ENCODE measurements at places on chromosomes 7 and 10.

DNA sequence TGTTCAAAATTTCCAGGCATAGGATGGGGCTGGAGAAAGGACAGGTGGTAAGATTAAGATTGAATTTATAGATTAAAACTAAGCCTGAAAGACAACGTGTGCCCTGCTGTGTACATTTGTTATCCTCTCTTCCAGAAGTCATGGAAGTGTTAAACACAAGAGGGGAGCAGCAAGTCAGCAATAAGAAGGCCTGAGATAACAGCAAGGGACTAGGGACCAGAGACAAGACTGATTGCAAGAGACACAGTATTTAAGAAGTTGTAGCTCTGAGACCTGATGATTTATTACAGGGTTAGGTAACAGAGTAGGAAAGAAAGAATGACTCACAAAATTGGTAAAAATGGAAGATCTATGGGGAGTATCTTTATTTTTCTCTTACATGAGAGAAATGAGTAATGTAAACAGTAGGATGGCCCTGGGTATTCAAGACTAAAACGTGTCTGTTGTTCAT lies 55.7 kb upstream of the COL1A2 start:
- no peak for DNase-seq

GRCh38 chr7:3069771-3070449 lies 26.2 kb upstream of the CARD11 start:
- DNase-seq, result no peak

- no peak for DNase-seq
These were observed 674.4 kb downstream of the TYW1 start for GRCh38 chr7:67671006-67671548.

GRCh38 chr7:73719806-73720169 lies 319 bp upstream of the STX1A start:
- DNase-seq, result no peak

DNA sequence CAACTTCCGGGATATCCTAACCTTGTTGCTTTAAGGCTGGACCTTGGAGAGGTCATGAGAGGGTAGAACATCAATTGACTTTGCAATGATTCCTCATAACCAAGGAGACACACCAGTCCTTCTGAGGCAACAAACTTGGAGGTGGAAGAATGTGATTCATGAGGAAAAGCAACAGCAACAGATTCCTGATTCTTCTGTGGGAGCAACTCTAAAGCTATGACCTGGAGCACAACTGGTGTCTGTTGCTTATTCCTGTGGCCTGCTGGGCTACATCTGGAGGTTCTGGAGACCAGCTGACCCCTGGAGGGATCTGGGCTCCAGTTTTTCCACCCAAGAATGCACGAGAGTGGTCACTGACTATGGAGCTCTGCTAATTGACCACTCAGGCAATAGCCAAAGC lies 116.6 kb downstream of the CREB5 start:
- no peak for DNase-seq
